ENCODE measurements at places on chromosomes 3 and 15. TPM values are rescaled to one million over a fixed set of nuclear protein-coding genes. Genes with fewer than 3 reads are reported as not detected.

DNA sequence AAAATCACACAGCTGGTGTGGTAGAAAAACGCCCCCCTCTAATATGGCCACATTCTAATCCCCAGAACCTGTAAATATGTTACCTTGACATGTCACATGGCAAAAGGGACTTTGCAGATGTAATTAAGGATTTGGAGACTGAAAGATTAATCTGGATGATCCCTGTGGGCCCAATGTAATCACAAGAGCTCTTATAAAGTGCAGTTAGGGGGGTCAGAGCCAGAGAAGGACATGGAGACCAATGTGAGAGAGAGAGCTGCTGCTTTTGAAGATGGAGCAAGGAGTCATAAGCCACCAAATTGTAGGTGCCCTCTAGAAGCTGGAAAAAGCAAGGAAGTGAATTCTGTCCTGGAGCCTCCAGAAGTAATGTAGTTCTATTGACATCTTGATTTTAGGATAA, 152.6 kb downstream of the PEX5L start:
- DNase-seq = no peak

DNA sequence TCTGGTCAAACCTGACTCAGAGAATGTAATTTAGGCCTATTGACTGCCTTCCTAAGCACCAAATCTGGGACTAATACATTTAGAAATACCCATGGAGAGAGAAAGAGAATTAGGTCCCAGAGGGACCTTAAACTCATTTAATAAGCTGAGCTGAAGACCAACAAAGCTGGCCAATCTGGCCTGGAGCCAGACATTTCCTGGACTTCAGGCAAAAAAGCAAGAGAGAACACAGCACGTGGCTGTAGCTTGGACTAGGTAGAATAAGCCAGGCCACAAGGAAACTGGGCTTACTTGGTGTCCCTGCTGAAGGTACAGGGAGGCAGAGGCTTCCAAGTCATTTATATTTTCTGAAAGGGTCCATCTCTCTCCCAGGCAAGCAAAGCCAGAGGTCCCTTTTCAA, 88.1 kb downstream of the RTP4 start:
- DNase-seq = no peak

DNA sequence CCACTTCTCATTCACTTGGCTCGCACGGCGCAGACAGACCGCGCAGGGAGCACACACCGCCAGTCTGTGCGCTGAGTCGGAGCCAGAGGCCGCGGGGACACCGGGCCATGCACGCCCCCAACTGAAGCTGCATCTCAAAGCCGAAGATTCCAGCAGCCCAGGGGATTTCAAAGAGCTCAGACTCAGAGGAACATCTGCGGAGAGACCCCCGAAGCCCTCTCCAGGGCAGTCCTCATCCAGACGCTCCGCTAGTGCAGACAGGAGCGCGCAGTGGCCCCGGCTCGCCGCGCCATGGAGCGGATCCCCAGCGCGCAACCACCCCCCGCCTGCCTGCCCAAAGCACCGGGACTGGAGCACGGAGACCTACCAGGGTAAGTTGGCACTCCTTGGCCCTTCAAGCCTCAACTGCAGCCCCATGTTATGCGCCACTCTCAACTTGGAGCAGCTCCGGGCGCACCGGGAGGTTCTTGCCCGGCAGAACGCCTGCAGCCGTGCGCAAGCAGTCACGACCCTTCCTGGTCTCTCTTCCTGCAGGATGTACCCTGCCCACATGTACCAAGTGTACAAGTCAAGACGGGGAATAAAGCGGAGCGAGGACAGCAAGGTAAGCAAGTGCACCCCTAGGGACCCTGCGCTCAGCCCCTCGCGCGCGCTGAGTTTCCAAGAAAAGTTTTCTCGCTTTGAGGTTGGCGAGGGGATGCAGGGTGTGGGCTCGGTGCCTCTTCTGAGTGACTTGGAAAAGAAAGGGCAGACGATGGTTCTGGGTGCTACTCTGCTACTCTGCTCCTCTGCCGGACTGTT, at the start of gene BHLHE40:
Gene BHLHE40 (plus strand): TSS at position 10 of the 801 bp plus-strand sequence. CDS start 282 bp downstream, at position 292.
- DNase-seq = no peak

- DNase-seq = no peak
Measured at GRCh38 chr3:112604536-112604935, 36.4 kb downstream of the CCDC80 start.

- DNase-seq = no peak
Measured at GRCh38 chr3:137347817-137348368, 390.1 kb downstream of the IL20RB start.

- no peak for DNase-seq
Measured at GRCh38 chr15:36880224-36880912, 220.0 kb downstream of the MEIS2 start.

DNA sequence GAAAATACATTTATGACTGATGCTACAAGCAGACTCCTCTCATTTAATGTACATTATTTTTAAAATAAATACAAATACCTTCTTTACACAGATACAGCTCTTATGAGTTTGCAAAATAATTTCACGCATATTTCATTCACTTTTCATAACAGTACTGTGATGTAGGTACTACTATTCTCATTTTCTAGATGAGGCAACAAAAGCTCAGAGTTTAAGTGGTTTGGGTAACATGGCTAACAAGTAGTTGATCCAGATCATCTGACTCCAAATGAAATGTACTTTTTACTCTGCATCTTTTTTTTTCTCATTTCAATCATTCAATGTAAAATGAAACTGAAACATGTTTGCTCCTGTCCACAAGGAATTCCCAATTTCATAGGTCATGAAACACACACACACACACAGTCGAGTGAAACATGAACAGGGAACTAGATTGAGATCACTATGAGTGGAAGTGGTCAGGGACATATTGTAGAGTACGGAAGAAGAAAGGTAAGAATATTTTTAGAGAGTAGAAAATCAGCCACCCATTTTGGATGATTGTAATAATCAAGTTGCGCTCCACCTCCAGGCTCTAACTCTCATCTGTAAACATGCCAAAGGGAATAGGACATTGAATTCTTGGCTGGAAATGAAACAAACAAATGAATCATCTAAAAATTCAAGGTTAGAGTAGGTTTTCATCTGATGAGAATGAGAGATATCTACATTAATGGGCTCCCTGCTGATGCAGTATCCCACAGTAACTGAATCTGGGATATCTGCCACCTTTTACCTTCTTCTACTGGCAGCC, 92.4 kb downstream of the CLDN1 start:
- DNase-seq = no peak

- DNase-seq = no peak
Measured at GRCh38 chr3:43361077-43361476, 74.7 kb downstream of the SNRK start.

- no peak for DNase-seq
Measured at GRCh38 chr15:51386960-51387698, 45.7 kb downstream of the GLDN start.

GRCh38 chr3:43373560-43373928, 87.2 kb downstream of the SNRK start:
- no peak for DNase-seq

DNA sequence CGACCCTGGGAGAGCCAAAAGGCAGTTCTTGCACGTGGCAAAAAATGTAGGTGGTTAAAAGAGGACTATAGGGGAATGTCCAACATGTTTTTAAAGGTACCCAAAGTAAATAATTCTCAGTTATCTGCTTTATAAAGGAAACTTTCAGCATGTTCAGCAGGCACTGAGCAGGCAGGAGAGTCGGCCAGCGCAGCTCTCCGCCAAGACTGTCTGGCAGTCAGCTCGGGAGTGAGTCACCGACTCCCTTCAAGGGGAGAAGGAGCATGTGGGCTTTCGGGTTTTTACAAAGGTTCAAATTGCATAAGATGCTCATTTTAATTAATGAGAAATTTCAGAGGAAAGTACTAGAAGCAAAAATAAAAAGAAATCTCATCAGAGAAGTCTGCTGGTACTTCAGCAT, 7.0 kb downstream of the GABRA5 start:
- no peak for DNase-seq

DNA sequence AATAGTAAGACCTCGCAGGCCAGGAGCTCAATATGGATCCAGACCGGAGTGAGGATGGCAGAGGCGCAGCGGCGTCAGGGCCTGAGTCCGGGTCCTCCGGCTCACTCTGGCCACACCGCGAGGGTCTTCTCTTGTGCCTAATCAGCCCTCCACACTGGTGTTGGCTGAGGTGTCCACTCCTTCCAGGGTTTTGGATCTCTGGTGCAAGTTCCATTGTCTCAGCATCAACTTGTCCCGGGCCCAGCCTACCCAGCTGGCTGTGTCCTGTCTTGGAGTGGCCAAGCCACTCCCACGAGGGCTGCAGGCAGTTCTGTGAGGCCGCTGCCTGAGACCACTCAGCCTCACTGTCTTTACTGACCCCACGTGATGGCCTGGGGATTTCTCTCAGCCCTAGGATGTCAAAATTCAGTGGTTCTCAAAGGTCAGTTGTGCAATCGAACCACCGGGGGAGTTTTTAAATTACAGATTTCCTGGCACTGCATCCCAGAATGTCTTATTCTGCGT, 12.6 kb upstream of the GOLGA6L7 start:
- DNase-seq = no peak

DNA sequence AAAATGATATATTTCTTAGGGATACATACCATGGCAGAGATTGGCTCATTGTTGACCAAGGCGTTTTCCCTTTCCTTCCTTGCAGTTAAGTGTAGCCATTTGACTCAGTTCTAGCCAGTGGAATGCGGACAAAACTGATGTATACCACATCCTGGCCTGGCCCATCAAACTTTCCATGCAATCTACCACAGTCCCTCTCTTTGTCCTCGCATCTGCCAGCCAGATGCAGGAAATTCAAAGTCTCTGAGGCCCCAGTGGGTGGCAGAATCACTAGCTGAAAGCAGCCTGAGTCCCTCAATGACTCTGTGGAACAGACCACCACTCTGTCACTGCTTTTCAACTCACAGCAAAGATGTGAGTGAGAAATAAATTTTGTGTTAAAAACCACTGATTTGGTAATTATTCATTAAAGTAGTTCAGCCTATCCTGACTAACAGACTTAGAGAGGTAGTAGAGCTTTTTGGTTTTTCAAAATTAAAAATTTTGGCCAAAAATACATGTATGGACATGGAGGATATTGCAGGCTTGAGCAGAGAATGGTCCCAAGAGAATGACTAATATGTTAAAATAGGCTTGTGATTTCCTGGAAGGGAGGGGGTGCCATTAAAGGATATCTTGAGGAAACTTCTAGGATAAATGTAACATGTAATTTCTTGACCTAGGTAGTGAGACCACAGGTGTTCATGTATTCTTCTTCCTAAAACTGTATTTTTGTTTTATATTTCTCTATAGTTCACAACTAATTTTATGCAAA, 10.9 kb downstream of the LRRFIP2 start:
- DNase-seq = peak; percentile 13

GRCh38 chr3:122967356-122967755, 60.2 kb downstream of the SEMA5B start:
- DNase-seq = no peak

DNA sequence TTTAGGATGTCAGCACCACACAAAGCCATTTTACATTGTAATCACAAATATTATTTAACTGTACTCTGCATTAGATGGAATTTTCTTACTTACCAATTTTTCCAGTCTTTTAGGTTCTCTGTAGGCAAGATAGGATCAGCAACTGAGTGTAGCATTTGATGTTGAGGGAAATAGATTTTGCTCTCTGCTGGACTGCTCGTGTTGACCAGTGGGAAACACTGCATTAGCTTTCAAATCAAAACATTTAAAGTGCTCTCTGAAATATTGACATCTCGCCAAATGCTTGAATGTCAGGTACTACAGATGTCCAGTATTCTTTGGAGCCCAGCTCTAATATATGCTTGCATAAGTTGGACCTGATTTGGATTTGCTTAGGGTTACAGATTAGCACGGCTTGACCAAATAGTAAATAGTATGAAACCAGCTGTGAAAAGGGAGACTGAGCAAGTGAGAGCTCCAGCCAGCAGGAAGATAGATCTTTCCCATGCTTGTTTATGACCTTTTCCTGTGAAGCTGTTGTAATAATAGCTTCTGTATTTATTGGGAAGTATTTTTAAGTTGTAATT, 29.5 kb downstream of the P2RY14 start:
- no peak for DNase-seq

DNA sequence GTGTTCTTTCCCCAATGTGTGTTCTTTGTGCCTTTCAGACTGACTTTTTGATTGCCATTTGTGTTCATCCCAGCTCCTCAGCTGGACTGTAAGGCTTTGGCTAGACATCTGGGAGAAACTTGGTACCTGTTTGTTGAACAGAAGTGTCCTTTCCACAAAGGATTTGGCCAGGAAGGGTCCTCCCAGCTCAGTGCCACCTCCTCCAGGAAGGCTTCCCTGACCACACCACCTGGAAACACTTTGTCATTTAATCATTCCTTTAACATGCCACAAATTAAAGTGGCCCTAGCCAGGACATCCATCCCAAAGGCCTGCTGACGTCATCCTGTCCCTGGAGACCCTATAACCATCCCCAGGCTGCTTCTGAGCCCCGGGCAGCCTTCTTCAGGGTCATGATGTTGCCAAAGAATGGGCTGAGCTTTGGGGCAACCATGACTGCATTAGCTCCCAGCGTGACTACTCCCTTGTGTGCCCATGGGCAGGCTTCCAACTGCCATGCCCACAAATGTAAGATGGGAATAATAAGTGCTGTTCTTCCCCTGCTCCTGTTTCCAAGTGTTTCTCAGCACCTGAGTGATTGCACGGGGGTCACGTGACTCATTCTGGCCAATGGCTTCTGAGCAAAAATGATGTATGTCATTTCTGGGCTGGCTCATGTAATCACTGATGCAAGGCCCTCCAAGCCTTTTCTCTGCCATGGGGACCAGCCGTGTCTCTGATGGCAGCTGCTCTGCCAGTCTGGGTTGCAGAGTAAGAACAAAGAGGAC, 112.5 kb upstream of the SMAD3 start:
- DNase-seq = no peak

GRCh38 chr3:134917631-134918030, 122.6 kb downstream of the EPHB1 start:
- DNase-seq = no peak

GRCh38 chr3:113148284-113148683, 63.1 kb upstream of the BOC start:
- DNase-seq = no peak

DNA sequence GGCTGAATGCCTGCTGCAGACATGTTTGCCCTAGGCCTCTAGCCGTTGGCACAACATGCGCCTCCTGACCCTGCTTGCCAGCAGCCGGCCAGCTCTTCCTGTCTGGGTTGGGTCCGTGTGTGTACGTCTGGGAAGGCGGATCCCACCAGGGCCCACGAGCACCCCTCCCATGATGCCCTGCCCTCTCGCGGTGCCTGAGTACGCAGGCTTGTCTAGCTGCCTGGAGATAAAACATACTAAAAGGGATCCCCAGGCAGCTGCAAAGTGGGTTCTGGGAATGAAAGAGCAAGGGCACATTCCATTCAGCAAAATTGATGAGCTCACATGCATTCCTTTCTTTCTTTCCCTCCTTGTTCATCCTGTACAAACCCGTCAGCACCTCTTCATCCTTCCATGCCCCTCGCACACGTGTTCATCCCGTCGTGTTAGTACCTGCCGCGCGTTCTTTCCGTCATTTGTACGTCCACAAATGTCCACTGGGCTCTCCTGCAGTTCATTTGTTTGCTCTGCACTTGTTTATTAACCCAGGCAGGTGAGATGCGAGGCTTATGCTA, 74.3 kb downstream of the FBLN2 start:
- no peak for DNase-seq

SCAANT1 gene
- total RNA-seq = not detected

MME gene
- not detected for total RNA-seq

INKA1 gene
- total RNA-seq = 0.46 TPM

SEMA4B gene
- total RNA-seq = 23.4 TPM

PLA2G4E gene
- not detected for total RNA-seq

ARHGEF26 gene
- total RNA-seq = 0.02 TPM

TMEM212 gene
- total RNA-seq = not detected

TMEM207 gene
- not detected for total RNA-seq

SHQ1 gene
- 22.1 TPM for total RNA-seq

SH3GL3 gene
- not detected for total RNA-seq

IMPG2 gene
- total RNA-seq = 0.37 TPM

DPP8 gene
- 42.8 TPM for total RNA-seq

SUMF1 gene
- total RNA-seq = 9.0 TPM

POLG gene
- total RNA-seq = 105 TPM
